HCEC 1CT (cell line): ENCODE measurements at places on chromosomes 5 and 9.

DNA sequence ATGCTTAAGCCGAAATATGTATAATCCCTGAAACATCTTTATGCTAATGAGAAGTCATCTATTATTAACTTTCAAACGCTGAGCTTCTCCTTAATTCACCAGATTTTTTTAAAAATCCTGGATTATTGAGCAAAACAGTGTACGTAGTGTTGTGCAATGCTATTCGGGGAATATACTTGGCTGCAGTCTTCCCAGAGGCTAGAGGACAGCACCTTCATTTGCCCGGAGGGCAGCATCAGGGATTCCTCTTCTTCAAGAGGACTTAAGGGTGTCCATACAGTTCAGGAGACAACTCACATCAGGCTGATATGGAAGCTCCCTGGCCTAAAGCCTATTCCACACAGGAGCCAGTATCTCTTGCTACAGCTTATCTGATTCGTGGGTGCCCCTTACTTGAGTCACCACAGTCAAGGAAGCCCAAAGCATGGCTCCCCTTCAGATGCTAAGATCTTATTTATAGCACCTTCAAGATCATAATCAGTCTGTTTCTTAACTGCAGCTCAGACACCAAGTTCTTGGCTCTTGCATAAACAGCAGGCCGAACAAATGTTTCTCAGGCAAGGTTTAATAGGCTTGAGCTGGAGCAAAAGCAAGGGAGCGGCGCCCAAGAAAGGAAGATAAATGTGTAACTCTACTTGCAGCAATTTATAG is 29.4 kb downstream of the NUTM2F start:
- no peak for DNase-seq

DNA sequence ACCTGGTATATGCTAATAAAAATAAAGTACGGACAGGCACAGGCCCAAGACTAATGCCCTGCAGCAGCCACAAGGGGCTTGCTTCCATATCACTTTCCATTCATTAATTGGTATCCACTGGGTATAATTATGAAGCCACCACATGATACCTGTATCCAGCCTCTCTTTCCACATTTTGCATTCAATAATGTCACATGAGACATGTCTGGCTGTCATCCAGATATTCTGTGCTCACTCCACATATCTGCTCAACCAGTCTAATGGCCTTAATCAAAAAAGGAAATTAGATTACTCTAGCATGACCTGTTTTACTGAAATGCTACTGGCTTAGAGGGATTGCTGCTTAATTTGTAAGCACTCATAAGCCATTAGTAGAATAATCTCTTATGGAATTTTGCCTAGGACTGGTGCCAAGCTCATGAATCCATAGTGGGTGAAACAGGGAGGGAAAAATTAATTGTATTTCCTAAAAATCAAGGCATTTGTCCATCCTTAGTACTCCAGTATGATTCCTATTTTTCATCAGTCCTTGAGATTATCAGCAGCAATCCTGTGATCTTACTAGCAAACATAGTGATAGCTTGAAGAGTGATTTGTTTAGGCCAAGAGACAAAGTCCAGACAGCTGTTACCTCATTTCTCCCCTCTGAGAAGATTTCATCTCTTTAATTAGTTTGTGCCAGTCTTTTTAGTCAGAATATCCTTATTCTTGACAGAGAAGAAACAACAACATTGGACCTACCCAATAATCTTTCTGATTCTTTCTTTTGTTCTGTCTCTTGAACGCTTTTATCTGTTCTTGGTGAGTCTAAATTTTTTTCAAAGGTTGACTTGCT is 119.2 kb upstream of the ABCA1 start:
- DNase-seq, result no peak

DNA sequence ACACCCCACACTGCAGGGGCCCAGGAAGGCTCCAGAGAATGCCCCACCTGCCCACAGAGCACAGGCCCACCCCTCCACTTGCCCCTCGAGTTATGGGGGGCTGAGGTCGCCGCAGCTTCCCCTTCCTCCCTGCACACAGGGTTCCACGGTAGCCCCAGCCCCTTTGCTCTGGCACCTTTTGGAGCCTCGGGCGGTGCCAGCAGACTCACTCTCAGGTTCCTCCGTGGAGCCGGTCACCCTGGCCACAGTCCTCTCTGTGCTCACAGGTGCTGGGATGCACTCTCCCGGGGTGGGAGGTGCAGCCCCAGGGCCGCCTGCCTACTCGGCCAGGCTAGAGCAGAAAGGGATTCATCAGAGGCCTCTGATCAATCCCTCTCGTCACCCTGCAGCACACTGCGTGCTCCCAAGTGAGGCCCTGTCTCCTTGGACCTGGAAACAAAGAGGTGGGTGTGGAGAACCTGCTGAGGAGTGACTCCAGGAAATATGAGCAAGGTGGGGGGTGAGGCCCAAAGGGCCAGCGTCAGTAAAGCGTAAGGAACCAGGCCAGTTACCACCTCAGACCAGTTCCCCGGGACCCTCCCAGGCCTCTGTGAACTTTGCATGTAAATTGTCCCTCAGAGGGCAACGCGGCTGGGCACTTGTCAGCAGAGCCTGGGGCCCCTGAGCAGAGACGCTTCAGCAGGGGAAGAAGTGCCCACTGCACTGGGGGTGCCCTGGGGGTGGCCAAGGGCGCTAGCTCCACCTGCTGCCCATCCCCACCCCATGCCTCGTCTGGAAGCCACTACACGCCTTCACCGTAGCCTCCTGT is 167.8 kb downstream of the OLFM1 start:
- DNase-seq, result no peak

DNA sequence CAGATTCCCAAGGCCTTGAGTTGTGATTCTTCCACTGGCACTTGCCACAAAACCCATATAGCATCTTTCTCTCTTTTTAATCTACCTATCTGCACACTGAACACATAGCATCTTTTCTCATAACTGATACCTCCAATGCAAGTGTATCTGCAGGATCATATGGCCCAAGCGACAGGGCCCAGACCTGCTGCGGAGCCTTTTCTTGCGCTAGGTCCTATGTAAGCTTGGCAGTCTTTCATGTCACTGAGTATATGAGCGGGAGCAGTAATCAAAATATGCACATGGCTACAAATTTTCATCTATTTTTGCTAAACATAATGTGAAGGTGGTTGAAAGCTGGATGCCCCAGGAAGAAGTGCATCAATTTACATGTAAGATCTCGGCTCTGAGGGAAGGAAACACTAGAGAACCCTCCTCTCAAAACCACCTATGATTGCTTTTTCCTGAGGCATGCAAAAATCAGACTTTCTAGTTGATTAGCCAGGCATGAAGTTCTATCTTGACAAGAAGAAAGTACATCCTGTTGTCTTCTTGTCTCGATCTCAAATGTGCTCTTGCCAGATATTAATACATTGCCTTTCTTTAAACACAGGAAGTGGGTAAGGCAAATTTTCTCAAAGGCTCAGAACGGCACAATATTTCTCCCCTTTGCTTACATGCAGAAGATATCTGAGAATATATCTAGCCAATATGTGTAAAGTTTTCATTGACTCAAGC is 26.9 kb upstream of the CEMIP2 start:
- no peak for DNase-seq

GRCh38 chr5:72618708-72619107 is 111.5 kb upstream of the ZNF366 start:
- peak; percentile 80 for DNase-seq

GRCh38 chr5:37565062-37565670 is 186.0 kb downstream of the WDR70 start:
- DNase-seq, result no peak

DNA sequence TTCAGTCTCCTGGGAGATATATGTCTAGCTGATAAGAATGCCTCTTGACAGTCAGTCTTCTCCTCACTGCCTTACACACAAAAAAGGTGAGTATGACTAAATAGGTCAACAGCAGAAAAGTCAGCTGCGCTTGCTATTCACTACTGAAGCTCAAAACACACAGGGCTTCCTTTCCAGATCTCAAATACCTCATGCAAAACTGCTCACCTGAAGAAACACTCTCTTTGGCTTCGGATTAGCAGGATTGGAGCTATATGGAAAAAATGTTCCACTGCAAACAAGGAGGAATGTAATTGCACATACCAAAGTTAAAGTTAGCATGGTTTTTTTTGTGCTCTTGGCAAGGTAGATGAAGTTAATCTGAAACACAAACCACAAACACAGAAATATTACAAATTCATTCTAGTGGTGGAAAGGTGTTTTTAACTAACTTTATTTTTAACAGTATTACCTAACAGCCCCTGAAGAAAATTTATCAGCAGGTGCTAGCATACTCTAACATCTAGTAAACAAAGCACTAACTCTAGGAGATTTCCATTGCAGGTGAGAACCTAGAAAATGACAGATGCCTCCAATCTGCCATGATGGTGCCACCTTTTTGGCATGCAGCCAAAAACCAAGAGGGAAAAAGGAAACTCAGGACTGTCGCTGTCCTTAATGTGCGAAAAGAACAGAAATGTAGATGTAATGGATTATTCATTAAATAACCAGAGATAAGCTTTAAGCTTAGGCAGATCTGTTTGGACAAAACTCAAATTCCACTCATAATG is 31.8 kb downstream of the ERMP1 start:
- no peak for DNase-seq
